Tongue (tissue), 3 donors: ENCODE measurements at places on chromosomes 1 and 21. TPM values are rescaled to one million over a fixed set of nuclear protein-coding genes. Genes with fewer than 3 reads are reported as not detected.

DNA sequence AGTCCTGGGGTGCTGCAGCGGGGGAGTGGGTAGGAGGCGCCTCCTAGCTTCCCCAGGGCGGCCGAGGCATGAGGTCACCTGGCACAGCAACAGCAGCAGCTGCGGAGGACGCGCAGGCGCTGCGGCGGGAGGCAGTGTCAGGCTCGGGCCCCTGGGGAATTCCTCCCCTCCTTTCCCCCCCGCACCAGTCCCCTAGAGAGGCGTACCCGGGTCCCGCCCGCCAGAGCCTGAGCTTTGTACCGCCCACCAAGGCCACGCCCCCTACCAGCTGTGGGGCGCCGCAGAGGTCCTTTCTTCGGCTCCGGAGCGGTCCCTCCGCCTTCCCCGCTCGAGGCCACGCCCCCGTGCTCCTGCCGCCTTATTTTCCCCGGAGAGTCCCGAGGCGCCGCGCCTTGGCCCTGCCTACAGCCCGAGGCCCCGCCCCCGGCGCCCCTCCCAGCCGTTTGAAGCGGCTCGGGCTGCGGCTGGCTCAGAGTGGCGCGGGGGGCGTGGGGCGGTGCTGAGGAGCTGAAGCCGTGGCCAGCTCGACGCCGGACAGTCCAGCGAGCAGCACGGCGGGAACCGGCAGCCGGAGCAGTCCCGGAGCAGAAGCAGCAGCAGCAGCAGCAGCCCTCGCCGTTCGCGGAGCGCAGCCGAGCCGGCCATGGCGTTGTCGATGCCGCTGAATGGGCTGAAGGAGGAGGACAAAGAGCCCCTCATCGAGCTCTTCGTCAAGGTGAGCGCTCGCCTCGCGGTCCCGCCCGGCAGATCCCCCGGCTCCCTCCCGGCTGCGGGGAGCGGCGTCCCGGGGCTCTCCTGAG lies at the start of gene CLIC4:
Gene CLIC4 (plus strand): TSS at position 537 of the 800 bp plus-strand sequence. CDS start 107 bp downstream, at position 644.
- peak; percentile 100 for DNase-seq

DNA sequence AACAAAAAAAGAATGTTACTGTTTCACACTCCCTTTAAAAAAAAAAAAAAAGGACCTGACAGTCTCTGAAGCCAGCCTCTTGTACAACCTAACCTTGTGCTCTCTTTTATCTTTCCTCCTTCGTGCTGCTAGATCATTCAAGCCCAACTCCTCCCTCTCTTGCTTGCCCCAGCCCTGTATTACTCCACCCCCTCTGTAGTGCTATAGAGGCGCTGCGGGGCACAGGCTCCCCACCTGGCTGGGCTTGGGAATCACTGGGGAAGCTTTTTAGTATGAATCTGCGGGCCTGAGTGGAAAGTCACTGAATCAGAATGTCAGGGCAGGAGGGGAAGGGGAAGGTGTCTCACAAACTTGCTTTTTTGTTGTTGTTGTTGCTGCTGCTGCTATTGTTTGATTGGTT lies 383.7 kb upstream of the CAMK1G start:
- no peak for DNase-seq

GRCh38 chr1:116161390-116161789 lies 50.2 kb downstream of the MAB21L3 start:
- no peak for DNase-seq

- no peak for DNase-seq
These were observed 19.5 kb downstream of the S100B start for GRCh38 chr21:46585191-46585953.

DNA sequence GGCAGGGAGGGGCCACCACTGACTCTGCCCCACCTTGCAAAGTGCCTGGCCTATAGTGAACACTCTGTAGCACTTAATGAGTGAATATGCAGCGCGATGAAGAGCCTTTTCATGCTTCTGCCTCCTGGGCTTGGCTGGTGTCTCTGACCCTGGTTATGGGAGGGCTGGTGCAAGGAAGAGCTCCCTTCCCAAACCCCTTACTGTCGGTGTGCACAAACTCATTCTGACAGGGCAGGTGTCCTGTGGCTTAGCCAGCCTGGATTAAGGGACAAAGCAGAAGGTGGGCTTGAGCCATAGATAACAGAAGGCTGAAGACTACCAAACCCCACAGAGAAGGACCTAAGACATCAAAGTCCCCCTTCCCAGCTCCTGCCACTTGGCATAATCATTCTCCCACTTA lies 2.0 kb upstream of the NCMAP start:
- DNase-seq: no peak

DNA sequence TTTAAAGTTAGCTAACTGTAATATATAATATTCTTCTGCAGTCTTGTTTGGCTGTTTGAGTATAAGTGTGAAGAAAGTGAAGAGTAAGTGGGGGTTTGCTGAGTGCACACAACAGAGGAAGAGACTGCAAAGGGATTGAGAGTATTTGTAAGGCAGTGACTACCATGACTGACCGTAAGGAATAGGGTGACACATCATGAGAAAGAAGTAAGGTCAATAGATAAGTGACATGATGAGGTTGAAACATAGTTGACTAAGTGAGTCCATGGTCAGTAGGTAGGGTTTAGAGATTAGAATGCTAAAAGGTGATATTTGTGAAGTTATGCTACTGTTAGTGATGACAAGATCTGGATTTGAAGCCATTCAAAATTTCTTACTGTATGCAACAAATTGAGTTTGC lies 27.7 kb downstream of the WARS2 start:
- DNase-seq: no peak

GRCh38 chr1:2817784-2818564 lies 16.5 kb upstream of the TTC34 start:
- no peak for DNase-seq

DNA sequence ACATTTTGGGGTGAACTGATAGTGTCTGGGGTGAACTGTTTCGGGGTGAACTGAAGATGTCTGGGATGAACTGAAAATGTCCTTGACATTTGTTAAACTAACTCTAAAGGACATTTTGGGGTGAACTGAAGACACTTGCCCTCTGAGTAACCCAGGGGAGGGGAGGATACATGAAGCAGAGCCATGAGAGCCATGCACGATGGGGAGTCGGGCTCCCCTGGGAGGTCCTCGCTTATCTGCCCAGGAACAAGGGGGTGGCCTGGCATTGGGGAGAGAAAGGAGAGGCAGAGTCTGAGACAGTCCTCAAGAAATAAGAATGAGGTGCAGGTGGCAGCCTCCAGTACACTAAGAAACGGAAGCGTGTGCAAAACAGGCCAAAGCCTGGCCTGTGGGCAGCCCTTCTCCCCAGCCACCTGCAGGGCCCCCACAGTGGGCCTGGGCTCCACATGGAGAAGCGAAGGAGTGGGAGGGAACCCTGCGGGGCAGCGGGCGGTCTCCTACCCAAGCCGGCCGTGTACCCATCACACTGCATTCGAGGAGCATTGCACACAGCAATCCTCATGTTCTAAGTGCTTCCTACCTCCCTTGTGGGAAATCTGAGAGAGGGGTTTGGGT lies 24.2 kb downstream of the RSPH1 start:
- no peak for DNase-seq

DNA sequence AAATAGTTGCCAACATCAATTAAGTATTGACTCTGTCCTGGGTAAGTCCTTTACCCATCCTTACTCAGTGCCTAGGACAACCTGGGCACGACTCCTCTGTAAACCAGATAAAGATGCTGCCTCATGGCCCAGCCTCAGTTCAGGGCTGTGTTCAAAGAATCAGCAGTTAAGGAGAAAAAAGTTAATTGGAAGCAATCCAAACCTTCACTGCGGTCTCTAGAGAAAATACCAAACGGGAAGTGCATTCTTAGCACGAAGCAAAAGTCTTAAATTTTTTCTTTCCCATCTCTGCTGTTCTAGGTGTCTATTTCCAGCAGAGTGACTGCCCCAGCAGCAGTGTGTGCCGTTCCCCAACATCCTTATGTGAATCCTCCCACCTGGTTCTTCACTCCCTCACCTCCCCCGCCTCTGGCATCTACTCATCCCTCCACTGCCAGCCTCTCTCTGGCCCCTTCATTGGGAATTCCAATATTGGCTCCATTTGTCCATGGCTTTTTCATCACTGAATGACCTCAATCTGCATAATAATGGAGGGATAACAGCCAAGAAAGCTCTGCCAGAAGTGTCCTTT lies 23.2 kb downstream of the KANK4 start:
- no peak for DNase-seq

DNA sequence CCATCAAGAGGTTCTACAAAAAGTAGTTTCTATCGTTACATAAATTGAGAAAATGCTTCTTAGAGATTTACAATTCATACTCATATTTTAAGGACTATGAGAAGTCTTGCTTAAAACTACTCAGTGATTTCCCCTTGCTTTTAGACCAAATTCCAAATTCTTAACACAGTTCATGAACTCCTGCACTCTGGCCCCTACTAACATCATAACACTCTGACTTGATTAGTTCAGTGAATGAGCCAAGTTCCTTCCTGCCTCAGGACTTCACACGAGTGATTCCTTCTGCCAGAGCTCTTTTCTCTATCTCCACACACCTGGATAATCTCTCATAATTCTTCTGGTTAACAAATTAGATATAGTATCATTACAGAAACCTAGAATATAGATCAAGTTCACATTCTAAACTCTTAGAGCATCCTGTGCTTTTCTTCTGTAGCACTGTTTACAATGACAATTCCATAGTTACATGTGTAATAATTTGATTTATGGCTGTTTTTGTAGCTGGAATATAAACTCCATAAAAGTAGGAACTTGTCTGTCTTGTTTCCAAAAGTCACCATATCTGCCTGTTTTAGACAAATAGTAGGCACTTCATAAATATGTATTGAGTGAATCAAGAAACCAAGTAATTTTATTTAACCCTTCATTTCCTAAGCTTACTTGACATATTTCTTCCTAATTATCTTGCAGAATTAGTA lies 59.9 kb downstream of the NUF2 start:
- DNase-seq: no peak

- DNase-seq: peak; percentile 93
These were observed 202.0 kb downstream of the USH2A start for GRCh38 chr1:216221260-216221700.

DNA sequence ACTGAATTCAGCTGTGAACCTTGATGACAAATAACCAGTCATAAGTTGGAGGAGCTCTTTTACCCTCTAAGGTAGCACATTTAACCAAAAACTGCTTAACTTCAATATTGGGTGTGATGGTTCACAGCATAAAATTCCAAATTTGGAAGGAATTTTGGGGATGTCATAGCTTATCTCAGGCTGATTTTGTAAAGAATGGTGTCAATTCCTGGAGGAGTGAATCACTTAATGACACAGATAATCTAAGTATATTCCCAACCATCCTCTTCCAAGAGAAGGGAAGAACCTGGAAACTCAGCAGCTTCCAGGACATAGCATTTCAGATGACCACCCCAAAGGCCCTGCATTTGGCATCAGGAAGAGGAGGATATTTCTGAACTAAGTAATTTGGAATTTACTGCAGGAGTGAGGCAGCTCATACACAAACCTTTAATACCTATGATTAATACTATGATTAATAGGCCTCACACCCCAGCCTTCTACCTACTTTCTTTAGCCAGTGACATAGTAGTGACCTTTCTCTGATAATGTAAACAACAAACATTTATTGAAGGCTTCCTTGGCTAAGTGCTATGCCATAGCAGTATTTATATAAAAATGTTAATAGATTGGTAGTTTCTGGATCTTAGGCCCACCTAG lies 14.5 kb downstream of the GLUL start:
- DNase-seq: no peak

GRCh38 chr1:102884238-102884637 lies 224.1 kb downstream of the COL11A1 start:
- no peak for DNase-seq

DNA sequence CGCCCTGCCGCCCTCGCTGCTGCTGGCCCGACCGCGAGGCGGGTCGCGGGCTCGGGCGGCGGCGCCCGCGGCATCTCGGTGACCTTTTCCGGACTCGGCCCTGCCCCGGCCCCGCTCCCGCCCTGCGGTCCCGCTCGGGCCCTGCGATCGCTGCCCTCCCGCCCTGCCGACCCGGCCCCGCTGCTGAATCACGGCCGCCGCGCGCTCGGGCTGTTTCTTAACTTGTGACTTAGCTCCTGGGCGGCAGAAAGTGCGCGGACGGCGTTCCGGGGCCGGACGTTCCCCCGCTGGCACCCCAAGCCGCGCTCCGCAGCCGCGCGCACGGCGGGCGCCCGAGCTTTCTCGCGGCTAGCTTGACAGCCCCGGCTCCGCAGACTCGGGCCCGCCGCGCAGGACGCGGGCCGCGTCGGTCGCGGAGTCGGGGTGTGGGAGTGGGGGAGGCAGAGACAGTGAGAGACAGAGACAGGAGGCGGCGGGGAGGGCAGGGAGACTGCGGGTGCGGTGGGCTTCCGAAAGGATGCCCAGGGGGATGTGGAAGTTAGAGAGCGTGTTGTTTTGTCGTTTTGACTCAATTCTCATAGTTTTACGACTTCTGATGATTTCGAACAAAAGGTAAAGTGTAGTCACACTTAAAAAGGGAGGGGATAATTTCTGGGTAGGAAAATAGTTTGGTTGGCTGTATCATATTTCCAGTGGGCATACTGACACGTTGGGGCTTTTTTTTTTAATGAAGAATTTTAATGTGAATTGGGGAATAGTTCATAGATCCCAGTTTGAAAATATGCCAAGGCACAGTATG lies 49.8 kb downstream of the PRDM2 start:
- peak; percentile 59 for DNase-seq

DNA sequence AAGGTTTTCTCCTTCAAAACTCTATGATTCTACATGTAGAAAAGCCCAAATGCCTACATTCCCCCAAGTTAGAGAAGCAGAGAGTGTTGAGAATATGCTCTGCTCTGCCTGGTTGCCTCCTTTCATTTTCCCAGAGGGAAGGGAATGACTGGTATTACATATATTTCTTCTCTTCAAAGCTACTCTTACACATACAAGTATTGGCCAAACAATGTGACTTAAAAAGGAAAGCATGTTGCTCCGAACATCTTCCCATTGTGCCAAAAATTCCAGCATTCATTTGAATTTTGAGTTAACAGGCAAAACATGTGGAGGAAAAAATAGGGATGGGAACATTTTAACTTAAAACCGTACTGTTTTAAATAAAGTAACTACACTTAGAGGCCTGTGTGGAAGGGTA lies 125.2 kb downstream of the COQ8A start:
- DNase-seq: no peak

GRCh38 chr1:92367496-92367895 lies 68.6 kb downstream of the RPAP2 start:
- no peak for DNase-seq

DNA sequence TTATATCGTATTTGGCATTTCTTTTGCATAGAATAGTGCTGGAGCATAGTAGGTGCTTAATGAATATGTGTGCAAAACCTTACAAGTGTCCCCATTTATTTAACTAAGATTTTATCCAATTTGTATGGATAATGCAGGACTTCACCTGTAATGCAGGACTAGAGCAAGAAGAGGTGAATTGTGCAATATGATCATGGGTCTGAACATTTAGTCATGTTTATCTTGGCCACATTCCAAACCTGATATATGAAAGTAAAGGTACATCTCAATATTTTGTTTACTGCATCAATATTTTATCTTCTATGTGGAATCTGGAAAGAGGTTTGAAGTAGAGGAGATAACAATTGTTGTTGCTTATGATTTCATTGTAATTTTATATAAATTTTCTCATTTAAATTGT lies 1626.7 kb upstream of the B3GALT2 start:
- no peak for DNase-seq

- DNase-seq: no peak
These were observed 125.9 kb upstream of the PROX1 start for GRCh38 chr1:213861841-213862240.

Gene OR6P1
- not detected for total RNA-seq

Gene AK5
- 4.8 TPM for total RNA-seq

Gene RASSF5
- 12.8 TPM for total RNA-seq

Gene HSD3B1
- not detected for total RNA-seq

Gene ACTL8
- total RNA-seq: not detected

Gene OR2W3
- 1.2 TPM for total RNA-seq

Gene OXCT2
- 0.51 TPM for total RNA-seq

Gene SGIP1
- 2.6 TPM for total RNA-seq

Gene PANK4
- 44.1 TPM for total RNA-seq

Gene FCRL2
- total RNA-seq: 0.10 TPM
